ENCODE measurements at places on chromosomes 2 and 18.

- DNase-seq = no peak
These were observed 77.5 kb downstream of the GFPT1 start for GRCh38 chr2:69309351-69310110.

DNA sequence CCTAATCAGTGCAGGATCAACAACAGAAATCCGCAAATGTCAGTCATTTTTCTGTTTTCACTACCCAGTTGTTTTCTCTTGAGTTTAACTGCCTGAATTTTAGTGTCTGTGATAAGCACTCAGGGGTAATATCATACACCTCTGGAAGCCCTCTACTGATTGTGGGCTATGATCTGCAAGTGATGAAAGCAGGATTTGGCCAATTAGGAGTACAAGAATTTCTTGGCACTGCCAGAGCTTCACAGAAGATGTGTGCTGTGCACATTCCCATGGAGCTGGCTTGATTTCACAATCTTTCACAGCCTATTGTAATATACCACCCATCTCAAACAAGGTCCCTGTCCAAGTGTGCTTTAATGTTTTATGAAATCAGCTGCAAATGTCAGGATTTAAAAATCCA lies 27.3 kb upstream of the TDRD15 start:
- DNase-seq = no peak

DNA sequence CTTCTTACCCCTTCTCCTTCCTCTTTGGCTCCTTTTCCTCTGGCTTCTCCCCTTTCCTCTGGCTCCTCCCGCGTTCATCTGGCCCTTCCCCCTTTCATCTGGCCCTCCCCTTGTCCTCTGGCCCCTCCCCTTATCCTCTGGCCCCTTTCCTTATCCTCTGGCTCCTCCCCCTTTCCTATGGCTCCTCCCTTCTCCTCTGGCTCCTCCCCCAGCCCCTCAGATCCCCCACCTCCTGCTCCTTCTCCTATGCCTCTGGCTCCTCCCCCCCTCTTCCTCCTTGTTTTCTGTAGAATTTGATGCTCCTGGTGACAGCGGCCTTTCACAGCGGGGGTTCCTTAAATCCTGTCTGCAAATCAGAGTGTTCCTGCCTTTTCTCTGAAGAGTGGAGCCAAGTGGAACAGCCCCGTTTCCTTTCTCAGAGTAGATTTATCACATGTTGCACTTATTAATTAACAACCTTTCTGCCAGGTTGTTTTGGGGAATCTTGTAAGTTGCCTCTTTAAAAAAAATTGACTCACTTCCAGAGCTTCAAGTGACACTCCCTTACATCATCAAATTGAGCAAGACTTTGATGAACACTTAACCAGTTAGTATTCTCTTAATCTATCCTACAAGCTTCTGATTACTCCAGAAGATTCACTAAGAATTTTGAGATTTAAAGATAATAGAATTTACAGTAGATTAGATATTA lies 27.9 kb downstream of the FABP1 start:
- DNase-seq = no peak

DNA sequence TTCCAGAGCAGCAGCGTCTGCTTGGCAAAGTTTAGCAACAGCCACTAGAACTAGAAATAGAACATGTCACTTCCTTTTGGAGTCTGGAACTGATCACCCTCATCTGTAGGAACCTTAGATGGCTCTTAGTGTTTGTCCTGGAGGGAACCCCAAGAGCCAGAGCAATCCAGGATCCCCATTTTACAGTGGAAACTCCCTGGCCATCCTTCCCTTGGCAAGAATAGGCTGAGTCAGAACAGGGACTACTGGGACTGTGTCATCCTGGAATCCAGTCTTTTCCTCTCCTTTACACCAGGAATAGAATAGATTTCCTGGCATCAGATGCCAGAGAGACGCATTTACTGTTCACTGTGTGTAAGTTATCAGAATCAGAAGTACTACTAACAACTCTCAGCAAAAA lies 33.2 kb upstream of the GRHL1 start:
- no peak for DNase-seq

GRCh38 chr2:29786361-29786760 lies 135.0 kb downstream of the ALK start:
- DNase-seq = no peak

DNA sequence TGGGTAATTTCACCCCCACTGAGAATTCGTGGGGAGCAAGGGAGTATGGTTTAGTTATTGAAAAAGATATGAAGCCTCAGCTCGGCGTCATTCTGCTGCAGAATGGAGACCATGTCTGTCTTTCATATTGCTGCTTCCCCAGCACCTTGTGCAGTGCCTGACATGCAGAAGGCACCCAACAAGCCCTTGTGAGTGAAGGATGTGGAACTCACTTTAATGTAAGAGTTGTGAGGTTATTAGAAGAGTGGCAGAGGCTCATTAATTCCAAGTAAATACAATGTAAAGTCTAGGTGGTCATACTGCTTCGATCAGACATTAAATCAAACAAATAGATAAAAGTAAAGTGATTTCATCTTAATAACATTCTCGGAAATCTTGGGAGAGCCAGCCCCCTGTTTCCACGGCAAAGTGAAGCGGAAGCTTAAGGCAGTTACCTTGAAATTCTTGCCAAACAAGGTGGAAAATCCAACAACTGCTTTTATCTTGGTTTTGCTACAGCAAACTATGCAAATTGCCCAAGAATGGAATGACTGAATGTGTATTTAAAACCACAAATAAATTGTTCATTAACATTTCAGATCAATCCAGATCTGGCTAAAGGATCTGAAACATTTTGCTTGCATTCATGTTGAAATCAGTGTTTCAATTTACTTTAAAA lies 9.6 kb downstream of the CFAP221 start:
- no peak for DNase-seq

DNA sequence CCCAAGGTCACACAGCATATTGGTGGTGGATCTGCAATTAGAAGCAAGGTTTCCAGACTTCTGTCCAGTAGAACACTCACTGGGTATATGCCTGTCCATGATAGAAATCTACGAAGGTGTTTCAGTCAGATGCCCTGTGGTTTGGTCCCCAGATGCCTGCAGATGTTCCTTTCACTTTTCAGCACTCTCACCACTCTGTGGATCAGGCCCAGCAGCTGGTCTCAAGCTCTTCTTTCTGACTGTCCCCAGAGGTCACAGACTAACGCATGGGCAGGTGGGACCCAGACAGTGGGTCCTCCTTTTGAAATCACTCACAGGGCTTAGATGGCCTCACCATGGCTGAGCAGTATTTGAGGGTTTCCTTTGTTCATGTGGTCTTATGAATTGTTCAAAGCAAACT lies 376.5 kb downstream of the ALK start:
- DNase-seq = no peak

- DNase-seq = no peak
These were observed 143.0 kb upstream of the SCN7A start for GRCh38 chr2:166637051-166637450.

GRCh38 chr2:241859017-241859435 lies 332 bp upstream of the PDCD1 start:
- no peak for DNase-seq

DNA sequence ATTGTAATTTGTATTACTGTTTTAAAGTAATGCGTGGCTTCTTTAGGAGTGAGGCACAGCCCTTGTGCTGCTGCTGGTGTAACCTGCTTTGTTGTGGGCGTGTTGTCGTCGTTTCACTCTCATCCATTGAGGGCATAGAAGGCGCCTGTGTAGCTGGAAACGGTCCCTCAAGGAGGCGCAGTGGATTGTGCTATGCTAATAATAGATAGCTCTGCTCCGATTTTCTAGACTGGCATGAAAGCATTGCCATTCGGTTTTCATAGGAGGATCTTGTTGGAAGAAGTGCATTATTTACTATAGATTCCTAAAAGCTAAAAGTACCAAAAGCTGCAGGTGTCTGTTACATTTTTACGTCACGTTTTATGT lies 17.9 kb downstream of the RAB12 start:
- no peak for DNase-seq

DNA sequence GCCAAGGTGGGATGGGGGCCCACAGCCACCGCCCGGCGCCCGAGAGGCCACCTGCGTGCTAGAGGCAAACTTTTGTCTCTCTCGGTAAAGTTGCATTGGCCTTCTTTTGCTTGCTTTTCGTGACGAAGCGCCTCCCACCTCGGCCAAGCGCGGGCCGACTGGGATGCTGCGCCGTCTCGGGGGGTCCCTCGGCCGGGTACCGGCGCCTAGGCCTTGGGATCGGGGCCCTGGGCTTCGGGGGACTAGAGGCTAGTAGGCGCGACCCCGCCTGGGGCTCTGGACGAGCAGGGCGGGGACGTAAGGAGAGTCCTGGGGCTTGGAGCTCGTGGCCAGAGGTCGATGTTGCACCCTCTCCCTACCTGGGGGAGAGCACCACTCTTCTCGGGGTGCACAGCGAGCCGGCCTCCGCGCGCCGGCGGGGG lies 545 bp downstream of the GLI2 start:
- no peak for DNase-seq

- DNase-seq = peak; percentile 53
These were observed 123.5 kb downstream of the TANC1 start for GRCh38 chr2:159091976-159092375.

GRCh38 chr2:174336501-174337336 lies 2.0 kb downstream of the SP9 start:
- DNase-seq = peak; percentile 49

DNA sequence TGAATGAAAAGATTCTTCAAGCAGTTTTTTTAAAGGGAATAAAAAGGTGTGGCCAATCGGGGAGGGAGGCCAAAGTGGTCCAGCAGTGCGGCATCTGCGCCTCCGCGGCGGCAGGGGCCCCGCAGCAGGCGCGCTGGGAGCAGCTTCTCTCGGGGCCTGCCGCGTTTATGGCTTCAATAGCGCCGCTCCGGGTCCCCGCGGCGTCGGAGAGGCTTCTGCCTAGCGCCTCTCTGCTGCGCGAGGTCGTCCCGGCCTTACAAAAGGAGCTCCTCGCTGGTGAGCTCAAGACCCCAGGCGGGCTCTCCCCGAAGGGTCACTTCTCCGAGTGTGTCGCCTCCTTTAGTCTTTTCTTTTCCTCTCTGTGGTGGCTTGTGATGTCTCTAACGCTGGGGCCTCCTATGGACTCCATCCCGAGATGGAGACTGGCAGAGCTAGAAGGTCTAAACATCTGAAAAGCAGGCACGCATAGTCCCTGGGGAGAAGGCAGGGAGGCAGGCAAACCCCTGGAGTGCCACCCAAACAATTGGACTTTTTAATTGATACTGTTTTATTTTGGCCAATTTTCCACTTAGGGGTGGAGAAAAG lies 67.1 kb downstream of the SUMO1 start:
- DNase-seq = no peak

GRCh38 chr18:49050452-49050851 lies 99.7 kb upstream of the SMAD7 start:
- DNase-seq = no peak

- DNase-seq = peak; percentile 37
These were observed 1.2 kb upstream of the CLASP1 start for GRCh38 chr2:121650315-121650930.

GRCh38 chr2:45029215-45029614 lies 20.0 kb upstream of the SIX2 start:
- no peak for DNase-seq

DNA sequence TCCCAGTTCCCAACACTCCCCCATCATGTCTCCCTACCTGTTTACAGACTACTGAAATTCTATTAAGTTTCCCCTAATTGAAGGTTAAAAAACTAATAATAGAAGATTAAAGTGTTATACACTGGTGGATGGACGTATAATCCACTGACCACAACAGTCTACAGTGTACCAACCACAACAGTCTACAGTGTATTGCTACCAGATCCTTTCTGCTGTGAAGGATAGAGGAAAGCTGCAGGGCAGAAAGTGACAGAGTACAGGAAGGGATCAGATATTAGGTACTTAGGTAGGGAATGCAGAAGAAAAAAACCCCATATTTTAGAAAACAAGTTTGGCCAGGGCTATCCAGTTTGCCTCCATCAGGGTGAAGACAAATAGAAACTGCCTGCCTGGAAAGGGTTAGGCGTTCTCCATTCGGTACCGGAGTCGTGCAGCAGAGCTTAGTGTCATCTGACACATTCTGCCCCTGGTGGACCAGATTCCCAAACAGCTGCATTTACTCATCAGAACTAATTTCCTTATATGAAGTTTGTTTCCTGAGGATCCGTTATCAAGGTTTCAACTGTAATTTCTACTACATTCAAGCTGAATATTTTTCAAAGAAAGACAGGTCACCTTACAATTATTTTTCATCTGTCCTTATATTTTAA lies 49.9 kb downstream of the KLF7 start:
- DNase-seq = no peak

GRCh38 chr2:65159906-65160305 lies 30.0 kb upstream of the RAB1A start:
- DNase-seq = no peak

DNA sequence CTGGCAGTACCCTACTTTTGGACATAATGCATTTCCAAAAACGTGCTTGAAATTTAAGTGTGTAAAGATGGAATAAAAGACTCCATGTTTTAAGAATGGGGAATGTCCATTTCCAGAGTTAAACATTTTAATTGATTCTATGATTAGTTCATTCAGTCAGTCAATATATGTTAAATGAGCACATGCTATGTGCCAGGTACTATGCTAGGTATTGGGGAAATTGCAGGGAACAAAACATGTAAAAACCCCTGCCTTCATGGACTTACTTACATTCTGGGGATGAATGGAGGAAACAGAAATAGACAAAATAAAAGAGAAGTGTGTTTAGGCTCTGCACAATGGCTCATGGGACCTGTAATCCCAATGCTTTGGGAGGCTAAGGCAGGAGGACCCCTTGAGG lies 288.6 kb downstream of the MTX2 start:
- no peak for DNase-seq

GRCh38 chr2:28661589-28662001 lies 90.0 kb upstream of the PPP1CB start:
- DNase-seq = no peak

DNA sequence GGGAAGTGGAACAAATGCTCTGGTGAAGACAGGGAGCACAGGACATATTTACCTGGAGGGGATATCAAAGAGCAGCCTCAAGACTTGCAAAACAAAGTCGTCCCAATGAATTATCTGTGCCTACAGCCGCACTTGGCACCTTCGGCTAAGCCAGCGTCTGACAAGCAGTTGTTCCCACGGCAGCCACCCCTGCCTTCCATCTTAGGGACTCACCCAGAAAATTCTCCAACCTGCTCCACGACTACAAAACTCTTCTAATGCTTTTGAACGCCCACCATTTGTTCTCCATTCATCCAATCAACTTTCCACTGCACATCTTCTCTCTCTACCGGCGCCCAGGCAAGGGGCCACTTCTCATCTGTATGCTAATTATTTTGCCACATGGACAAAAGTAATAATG lies 7.0 kb downstream of the MYT1L start:
- DNase-seq = no peak
